Umbilical cord (tissue), 2 donors: ENCODE measurements at places on chromosomes 13 and 19.

DNA sequence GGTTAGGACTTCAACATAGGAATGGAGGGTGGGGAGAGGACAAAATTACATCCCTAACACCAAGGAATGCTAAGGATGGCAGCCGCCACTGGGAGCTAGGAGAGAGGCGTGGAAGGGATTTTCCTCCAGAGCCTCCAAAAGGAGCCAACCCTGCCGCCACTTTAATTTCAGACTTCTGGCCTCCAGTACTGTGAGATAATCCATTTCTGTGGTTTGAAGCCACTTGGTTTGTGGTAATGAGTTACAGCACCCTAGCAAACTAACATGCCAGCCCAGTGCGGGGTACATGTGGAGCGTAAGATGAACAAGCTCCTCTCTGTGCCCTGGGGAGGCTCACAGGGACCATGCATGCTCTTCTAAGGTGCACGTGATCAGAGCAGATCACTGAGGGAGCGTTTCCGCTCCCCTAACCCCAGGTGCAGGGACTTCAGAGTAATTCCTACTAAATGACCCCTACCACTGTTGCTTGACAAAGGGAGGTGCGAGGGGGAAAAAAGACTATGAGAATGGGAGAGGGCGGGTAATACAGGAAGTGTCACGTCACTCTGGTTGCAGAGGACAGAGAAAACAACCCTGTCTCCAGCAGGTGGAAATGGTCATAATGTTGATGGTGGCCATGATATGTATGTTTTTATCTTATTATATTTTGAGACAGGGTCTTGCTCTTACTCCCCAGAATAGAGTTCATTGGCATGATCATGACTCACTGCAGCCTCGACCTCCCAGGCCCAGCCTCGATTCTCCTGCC lies 12.0 kb downstream of the FPR1 start:
- no peak for DNase-seq

DNA sequence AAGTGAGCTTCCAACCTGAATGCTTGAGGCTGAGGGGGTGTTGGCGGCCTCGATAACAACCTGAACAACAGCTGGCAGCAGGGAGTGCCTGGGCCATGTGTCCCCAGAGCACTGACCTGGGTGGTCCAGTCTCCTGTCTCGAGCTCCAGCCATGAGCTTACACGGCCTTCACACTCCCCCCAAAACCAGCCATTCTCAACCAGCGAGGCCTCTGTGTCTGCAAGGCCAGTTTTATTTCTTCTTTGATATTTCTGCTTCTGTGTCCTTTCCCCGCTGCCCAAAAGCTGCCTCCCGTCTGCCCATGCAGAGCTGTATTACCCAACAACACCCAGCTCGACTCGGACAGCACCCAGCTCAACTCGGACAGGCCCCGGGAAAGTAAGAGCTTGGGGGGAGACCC lies 32.5 kb upstream of the TFDP1 start:
- no peak for DNase-seq

DNA sequence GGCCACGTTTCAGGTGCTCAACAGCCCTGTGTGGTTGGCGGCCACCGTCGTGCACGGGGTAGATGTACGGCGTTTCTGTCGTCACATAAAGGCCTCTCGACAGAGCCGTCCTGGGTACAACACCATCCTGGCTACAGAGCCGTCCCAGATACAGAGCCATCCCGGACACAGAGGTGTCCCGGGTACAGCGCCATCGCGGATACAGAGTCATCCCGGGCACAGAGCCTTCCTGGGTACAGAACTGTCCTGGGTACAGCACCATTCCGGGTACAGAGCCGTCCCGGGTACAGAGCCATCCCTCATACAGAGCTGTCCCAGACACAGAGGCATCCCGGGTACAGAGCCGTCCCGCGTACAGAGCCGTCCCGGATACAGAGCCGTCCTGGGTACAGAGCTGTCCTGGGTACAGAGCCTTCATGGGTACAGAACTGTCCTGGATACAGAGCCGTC lies 222.7 kb upstream of the SOX1 start:
- DNase-seq = no peak

DNA sequence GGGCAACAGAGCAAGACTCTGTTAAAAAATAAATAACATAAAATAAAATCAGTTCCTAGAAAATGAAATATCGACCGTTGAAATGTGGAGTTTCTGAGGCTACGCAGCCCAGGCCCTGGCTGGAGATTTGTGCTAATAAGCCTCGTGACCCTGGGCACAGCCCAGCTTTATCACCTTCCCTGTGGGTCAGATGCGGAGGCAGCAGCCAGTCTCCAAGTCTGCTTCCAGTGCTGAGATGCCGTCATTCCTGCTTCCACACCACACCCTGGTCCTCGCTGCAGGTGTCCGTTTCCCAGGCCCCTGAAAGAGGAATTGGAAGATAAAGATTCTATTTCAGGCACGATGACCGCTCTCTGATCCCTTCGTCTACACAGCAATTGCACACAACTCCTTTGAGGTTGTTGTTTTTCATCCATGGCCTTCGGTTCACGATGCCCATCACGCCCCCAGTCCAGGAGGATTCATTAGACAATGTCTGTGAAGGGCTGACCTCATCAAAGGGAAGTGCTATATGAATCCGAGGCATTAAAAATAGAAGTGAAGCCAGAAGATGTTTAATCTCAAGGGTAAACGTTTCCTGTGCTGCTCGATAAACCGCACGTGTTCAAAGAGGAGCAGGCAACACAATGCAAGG lies 48.3 kb upstream of the ATP11A start:
- DNase-seq = no peak

GRCh38 chr13:46137627-46138317 lies 32.9 kb upstream of the CPB2 start:
- no peak for DNase-seq

- no peak for DNase-seq
These were observed 54.8 kb downstream of the DGKH start for GRCh38 chr13:42102961-42103865.
